Activated T-cell treated with anti-CD3 and anti-CD28 coated beads, Interleukin-2, amount 50 U/mL, for 1 hour (primary cell): ENCODE measurements at places on chromosomes 12 and 14.
A peak's percentile ranks its signal among the peaks of the same experiment; 100 is the strongest.

GRCh38 chr14:100409651-100410050 lies 86.5 kb downstream of the SLC25A47 start:
- DNase-seq = no peak

- no peak for DNase-seq
Observed at GRCh38 chr12:63302941-63303536, 152.0 kb upstream of the AVPR1A start.

DNA sequence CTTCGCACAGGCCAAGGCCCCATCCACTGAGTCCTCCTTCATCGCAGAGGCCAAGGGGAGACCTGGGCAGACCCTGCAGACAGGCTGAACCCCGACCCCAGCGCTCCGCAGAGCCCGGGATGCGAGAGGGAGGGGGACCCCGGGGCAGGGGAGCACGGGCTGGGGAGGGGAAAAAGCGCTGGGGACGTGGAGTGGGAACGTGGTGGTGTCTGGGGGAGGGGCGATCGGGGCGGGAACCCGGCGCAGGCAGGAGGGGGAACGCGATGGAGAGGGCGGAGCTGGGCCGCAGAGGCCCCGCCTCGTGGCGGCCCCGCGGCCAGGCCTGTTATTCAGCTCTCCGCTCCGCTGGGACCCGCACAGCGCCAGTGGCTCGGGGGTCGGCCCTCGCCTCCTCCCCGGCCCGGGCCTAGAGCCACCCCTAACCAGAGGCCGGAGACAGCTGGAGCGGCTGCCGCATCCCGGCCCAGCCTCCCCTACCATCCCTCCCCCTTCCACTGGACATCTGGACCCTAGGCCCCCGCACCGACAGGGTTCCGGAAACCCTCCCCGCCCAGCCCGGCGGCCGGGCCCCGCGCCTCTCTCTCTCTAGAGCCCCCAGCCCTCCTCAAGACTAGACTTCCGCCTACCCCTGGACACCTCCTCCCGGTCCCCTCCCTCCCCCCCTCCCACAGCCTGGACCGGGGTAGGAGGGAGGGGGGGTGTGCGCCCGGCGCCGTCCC lies at the start of gene ARHGEF25:
Gene ARHGEF25, plus strand, starts transcription at position 328 of the 719 bp plus-strand sequence. CDS start 460 bp downstream, outside the sequence.
- DNase-seq = peak; percentile 52

DNA sequence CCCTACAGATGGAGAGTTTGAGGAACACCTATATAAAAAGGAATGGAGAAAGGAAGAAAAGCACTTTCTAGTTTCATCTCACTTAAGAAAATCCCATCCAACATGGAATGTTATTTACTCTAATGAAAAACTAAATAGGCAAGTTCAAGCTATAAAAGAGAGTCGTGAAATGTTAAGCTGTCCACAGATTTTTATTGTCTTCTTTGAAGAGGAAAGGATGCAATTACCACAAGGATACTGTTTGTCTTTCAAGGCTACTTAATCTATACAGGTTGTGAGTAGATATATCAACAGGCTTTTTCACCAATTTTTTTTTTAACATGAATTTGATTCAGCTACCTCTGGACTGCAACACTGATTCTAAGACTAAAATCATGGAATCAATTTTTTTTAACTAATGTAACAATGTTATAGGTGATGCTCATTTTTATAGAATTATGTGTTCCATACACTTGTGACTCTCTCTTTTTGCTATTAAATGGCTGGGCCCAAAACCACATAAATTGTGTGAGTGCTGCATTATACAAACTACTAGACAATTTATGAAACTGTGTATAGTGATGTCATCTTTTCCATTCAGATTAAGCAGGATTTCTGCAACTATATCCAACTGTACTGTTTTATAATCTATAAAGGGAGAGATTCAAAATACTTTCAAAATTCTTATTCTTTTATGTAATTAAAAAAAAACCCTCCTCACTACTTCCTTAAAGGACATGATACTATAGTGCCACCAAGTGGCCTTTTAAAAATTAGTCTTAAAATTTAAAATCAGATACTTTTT lies 26.8 kb upstream of the BMAL2 start:
- DNase-seq = no peak

DNA sequence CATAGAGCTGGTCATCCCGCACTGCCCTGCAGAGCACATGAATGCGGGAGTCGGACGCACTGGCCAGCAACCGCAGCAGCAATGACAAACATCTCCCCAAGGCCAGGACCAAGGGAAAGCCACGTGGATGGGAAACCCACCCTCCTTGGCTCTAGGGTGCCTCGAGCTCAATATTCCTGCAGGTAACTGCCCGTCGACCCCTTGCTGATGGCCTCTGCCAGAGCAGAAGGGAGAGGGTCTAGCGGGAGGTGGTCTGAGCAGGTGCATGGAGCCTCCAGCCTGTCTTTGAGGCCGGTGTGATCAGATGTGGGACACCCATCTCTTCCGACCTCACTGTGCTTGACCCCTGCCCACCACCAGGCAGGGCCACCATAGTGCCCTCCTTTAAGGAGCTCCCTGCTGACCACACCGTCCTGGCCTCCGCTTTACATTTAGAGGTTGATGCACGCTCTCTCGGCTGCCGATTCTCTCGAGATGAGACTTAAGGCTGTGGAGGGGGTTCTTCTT lies 89.7 kb downstream of the PIWIL1 start:
- DNase-seq = no peak

- no peak for DNase-seq
Observed at GRCh38 chr12:45379261-45379660, 163.4 kb downstream of the ANO6 start.

- no peak for DNase-seq
Observed at GRCh38 chr12:62893276-62893675, 41.7 kb downstream of the PPM1H start.

GRCh38 chr12:69068448-69068847 lies 135.5 kb upstream of the CPM start:
- DNase-seq = no peak

GRCh38 chr14:49607583-49607982 lies 8.8 kb downstream of the LRR1 start:
- DNase-seq = no peak

DNA sequence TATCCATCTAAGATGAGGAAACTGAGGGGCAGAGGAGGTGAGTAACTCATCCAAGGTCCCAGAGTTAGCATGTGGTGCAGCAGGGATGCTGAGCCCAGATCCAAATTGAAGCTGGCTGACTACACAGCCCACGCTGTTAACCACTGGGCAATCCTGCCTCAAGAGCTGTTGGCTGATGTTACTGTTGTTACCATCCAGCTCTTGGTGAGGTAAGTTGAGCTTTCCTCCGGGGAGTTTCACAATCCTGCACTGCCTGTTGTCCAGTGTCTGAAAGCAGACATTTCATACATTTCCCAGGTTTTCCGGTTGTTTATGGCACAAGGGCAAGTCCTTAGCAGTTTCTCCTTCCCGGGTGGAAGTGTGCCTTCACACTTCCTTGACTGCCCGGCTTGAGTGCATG lies 14.5 kb downstream of the CYP46A1 start:
- DNase-seq = no peak

GRCh38 chr12:26309634-26310033 lies 114.3 kb downstream of the SSPN start:
- DNase-seq = no peak

DNA sequence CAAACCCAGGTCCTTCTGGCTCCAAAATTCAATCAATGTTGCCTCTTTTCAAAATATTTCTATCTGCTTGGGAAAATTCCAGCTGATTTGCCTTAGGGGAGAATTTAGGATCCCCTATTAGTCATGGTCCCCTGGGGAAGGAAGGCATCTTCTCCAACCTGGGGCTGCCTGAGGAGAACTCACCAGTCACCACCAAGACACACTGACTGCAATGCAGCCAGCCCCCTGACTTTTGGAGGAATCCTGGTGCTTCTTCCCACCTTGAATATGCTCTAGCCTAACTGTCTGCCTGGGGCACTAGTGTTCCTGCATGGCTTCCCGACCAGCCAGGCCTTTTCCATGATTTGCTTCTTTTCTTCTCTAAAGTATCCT lies 71.8 kb upstream of the BCL2L14 start:
- DNase-seq = no peak

GRCh38 chr12:128643155-128643554 lies 180.6 kb downstream of the SLC15A4 start:
- no peak for DNase-seq

DNA sequence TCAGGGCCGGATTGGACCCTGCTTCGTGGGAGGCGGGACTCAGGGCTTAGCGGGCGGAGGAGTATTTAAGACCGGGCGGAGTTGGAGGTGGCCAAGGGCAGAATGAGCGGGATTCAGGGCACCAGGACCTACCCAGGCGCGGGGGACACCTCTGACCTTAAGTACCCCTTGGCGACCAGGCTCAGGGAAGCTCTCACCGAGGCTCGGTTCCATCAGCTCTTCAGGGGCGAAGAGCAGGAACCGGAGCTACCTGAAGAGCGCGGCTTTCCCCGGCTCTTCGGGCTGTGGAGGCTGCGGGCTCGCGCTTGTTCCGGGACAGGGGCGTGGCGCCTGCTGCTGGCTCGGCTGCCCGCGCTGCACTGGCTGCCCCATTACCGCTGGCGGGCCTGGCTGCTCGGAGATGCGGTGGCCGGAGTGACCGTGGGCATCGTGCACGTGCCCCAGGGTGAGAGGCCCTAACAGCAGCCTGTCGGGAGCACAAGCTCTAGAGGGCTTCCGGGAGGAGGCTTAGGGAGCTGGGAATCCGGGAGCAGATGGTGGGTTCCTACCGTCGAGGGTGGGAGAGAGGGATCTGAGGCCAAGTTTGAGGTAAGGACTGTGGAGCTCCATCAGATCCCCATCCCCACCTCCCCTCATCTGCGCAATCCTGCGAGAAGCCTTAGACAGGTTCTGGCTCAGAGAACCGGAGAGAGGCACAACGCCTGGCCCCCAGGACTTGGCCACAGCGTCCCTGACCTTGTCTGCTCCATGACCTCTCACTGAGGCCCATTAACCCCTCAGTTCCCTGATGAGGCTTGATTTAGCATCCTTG lies 8.4 kb downstream of the ARHGEF25 start:
- DNase-seq = peak; percentile 44

- DNase-seq = no peak
Observed at GRCh38 chr14:31842899-31843298, 234.2 kb upstream of the ARHGAP5 start.

DNA sequence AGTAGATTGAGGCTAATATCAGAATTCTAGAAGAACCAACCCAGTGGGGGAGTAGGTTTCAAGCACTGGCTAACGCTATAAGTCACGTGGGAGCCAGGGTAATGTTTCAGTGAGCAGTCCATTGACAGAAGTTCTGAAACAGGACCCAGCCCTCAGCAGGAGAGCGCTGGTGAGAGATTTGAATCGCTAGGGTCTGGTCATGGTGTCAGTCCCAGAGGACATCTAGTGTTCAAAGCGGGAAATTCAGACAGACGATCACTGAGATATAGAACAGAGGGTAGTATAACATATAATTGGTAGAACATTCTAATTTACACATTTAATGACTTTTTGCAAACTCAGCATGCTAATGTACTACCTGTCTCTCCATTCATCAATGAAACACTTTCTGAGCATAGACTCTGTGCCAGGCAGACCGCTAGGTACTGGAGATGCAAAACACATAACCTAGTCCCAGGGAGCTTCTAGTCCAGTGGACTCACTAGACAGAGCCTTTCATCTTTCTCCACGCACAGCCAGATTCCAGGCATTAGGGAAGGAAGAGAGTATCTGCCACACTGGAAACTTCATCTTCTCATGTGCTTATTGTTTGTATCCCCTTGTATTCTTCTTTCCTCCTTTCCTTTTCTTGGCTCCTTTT lies 35.4 kb upstream of the RNASE3 start:
- peak; percentile 27 for DNase-seq

DNA sequence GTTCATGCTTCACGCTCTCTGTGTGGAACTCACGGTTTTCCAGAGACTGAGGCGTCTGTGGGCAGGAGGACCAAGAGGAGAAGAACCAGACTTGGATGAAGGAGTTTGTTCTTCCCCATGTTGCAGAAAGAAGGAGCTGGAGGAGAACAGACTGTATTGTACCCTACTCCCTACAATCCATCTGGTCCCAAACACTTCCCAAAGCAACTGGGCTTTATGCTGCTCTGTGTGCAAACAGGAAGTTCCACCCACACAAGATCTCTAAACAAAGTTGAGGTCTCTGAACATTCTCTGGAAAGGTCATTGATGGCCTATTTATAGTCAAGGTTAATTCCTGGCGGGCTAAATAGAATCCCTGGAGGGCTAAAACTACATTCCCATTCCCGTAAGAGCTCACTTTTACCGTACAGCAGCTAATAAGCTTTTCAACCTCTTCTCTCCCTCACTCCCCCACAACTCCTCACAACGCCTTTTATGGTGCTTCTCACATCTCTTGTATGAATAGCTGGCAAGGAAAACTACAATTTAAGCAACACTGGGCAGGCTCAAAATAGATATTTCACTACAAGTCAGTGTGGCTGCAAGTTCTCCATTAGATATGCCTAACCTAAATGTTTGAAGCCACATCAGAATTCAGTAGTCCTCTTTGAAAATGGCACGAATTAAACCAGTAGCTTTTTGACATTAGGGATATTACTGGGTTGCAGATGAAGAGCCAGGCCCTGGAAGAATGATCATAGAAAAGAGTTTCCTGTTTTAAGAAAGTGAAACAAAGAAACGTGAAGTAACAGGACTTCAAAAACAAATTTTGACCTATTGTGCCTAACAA lies at the start of gene A2M:
Gene A2M, minus strand, starts transcription at position 189 of the 829 bp plus-strand sequence. Its CDS starts 70 bp downstream, at position 119.
- no peak for DNase-seq
